Activated CD4-positive, CD25-positive, alpha-beta regulatory T cell treated with anti-CD3 and anti-CD28 coated beads, Interleukin-2, amount 50 U/mL, for 16 hours (primary cell): ENCODE measurements at places on chromosomes 7 and 10.

DNA sequence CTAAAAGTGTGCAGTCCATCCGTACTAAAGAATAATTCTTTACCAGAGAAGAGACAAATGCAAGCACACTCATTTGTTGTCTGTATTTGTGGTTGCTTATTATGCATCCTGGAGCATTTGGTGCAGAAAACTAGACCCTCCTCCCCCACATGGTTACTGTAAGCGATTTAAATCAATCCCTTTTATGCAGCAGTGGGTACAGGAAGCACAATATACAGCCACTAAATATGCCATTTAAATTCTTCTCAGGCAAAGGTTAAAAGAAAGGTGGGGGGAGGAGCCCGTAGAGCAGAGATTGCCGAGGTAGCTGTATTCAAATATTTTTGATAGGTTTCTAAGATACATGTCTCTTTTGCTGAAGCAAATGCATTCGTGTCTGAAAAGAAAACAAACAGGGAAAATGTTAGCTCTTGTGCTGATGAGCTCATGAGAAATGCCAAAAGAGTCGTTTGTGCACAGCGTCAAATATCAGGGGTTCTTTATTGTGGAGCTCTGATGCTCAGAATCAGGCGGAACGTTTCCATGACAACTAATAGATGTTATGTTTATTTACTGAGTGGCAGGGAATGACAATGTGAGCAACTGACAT lies 131.3 kb upstream of the NPVF start:
- DNase-seq, result no peak

- DNase-seq, result no peak
Measured at GRCh38 chr10:100153239-100153825, 32.5 kb downstream of the ERLIN1 start.

DNA sequence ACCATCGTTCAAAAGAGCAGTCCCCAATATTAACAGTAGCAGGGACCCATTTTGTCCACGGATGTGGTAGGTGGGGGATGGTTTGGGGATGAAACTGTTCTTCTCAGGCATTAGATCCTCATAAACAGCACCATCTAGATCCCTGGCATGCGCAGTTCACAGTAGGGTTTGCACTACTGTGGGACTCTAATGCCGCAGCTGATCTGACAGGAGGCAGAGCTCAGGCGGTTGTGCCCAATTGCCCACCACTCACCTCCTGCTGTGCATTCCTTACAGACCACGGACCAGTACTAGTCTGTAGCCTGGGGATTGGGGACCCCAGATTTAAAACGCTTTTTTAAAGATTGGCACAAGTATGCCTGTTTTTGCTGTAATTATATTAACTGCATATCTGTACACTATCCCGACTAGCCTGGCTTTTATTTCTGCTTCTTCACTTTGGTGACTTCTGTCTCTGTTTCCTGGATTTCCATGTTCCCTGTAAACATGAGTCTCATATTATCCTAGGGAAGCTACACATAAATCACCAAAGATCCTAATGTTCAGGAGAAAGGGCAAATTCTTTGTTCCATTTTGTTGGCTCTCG lies 163.3 kb upstream of the AKR1E2 start:
- DNase-seq, result no peak

- no peak for DNase-seq
Measured at GRCh38 chr7:2701832-2702593, 14.0 kb downstream of the AMZ1 start.

DNA sequence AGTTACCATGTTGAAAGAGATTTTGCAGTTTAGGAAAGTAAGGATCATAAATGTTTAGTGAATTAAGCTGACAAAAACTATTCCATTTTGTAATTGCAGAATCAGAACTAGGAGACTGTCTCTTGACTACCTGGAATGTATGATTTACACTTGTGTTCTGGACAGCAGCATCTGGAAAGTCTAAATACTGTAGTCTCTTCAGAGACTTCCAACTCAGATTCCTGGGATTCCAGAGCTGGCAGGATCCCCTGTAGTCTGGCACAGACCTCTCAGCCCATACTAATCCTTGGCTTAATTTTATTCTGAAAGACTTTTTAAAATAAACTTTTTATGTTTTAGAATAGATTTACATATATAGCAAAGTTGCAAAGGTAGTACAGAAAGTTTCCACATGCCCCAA lies 452.7 kb downstream of the DPP6 start:
- no peak for DNase-seq

GRCh38 chr10:129971381-129972144 lies 7.5 kb upstream of the EBF3 start:
- no peak for DNase-seq

DNA sequence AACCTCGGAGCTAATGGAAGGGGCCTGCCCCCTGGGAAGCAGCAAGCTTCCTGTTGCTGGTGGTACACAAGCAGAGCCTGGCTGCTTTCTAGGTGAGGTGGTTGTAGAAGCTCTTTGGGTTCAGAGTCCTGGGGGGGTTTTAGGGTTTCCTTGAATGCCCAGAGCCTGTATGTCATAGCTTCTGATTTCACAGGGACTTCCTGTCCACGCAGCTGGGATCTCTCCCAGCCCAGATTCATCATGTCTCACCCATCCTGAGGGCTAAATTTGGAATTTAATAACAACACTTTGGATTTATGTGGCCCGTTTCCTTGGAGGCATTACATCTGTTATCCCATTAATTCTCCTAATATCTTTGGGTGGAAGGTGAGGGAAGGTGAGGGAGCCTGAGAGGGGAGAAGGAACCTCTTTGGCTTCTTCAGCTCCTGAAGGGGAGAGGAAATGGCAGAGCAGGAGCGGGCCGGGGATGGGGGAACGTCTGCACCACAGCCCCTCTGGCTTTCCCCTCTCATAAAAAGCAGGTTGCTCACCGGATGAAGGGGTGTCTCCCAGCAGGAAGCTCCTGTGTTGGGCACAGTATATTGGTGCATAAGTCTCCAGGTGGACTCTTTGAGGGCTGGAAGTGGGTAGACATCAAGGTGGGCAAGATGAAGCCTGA lies 19.7 kb downstream of the RPS24 start:
- DNase-seq, result no peak
